ENCODE measurements at places on chromosomes 5 and 9.

DNA sequence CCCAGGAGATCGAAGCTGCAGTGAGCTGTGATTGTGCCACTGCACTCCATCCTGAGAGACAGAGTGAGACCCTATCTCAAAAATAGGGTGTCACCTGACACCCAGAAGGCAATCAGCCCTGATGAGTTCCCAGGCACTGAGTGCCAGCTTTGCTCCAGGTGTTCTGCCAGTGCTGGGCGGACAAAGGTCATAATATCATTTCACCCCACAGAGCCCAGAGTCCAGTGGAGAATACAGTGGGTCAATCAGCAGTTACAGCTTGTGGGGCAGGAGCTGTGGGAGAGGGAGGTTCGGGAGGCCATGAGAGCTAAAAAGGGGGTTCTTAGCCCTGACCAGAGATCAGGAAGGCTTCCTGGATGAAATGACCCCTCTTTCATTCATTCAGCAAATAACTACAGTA is 24.4 kb upstream of the SH3RF2 start:
- DNase-seq, result no peak

GRCh38 chr5:73471654-73472053 is 23.1 kb upstream of the FOXD1 start:
- no peak for DNase-seq

- DNase-seq, result no peak
Measured at GRCh38 chr9:117528225-117528624, 113.4 kb upstream of the ASTN2 start.

DNA sequence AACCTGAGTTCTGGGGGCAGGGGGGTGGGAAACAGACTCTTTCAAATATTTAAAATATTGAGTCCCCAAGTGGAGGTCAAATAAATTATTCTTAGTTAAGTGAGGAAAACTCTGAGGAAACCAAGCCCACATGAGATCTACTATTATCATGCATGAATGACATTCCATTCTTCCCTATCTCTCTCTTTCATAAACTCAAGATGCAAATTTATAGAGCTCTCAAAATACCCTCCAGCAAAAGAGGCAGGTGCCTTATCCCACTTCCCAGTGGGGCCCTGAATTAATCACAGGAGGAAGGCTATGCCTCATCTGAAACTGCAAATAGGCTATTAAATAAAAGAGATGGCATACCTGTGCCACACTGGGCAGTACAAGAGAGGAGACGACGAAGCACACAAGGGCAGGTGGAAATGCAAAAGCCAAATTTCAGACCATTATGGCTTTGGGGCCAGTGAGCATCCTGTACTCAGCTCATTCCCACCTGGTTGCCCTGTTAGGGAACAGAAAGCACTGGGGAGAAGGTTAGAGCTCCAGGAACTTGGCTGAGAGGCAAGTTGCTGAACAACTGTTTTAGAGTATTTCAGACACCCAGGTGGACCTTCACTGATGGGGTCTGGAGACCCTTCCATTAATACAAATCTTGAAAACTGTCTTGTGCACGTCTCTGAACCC is 102.2 kb upstream of the EQTN start:
- no peak for DNase-seq

GRCh38 chr9:123216251-123216797 is 52.1 kb downstream of the STRBP start:
- DNase-seq, result no peak

DNA sequence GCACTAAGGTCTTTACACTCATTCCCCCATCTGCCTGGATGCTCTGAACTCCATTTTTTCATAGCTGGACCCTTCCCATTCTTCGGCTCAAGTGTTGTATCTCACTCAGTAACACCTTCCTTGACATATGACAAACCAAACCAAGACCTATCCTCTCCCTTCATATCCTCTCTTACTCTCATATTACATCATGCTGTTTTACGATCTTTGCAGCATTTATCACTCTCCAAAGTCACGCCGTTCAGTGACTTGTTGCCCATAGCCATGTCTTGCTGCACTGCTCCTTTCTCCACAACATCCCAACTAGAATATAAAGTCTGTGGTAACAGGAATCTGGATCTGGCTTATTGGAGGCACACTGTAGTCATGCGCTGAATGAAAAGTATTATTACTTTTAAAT is 923.6 kb upstream of the DMAC1 start:
- no peak for DNase-seq

GRCh38 chr5:16025681-16026080 is 153.9 kb downstream of the MARCHF11 start:
- DNase-seq, result no peak

DNA sequence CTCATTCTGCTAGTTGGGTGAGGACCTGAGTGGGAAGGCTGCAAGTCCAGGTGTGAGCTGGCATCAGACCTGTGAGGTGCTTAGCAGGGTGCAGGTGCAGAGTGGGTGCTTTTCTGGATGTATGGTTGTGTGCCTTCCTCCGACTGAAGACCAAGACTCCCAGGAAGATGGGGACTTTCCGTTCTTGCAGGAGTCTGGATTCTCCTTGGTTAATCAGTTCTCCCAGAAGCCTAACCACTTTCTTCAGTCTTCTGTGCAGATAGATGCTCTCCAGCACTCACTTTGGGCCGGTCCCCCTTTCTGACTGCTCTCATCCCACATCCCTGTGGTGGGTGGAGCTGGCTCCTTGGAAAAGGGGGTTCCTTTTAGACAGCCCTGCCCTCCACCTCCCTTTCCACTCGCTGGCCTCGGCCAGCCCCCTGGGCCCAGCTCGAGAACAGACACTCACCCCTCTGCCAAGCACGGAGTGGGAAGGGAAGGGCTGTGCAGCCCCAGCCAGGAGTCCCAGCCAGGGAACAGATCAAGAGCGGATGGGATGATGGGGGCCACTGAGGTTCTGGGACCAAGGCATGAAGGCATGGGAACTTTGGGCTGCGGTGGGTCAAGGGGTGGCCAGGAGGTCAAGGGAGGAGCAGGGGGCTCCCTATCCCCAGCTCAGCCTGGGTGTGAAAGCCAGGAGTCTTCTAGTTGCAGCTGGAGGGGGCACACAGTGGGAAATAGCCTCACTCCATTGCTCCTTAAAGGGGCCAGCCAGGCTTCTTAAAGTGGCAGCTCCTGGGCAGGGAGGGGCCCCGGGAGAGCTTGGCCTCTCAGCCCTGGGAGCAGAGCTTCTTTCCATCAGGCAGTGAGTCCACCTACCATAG is 62.4 kb downstream of the FGF18 start:
- DNase-seq, result no peak

GRCh38 chr9:88741335-88741734 is 206.4 kb downstream of the NXNL2 start:
- no peak for DNase-seq

GRCh38 chr5:139194486-139194885 is 3.7 kb downstream of the SIL1 start:
- no peak for DNase-seq

GRCh38 chr5:65753189-65753588 is 31.2 kb downstream of the NLN start:
- no peak for DNase-seq

GRCh38 chr9:23746317-23746716 is 79.7 kb downstream of the ELAVL2 start:
- DNase-seq, result no peak

- no peak for DNase-seq
Measured at GRCh38 chr5:129903466-129904101, 681 bp upstream of the CHSY3 start.

DNA sequence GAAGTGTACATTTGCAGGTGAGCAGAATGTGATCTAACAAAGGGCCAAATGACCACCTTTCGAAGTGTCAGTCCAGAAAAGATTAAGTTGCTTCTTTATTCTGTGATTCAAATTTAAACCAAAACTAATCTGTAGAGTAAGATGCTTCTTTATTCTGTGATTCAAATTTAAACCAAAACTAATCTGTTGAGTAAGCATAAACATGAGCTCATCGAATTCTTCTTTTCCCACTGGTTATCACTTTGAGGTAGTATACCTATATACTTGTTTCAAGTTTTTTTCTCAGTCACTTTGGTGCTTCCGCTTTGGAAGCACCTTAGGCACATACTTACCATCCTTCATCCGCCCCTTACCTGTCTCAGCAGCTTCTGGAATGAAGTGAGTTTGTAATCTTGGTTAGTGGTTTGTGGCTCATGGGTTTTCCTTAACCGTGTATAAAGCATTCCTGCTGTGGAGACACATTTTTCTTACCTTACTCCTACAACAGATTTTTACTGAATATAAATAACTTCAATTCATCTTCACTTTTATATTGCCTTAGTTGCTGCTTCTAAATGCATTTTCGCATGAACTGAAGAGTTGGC is 40.7 kb upstream of the CTXN3 start:
- DNase-seq, result no peak

GRCh38 chr5:33696411-33696810 is 195.4 kb downstream of the ADAMTS12 start:
- DNase-seq, result no peak

- no peak for DNase-seq
Measured at GRCh38 chr5:124025306-124025845, 513.4 kb downstream of the CSNK1G3 start.

DNA sequence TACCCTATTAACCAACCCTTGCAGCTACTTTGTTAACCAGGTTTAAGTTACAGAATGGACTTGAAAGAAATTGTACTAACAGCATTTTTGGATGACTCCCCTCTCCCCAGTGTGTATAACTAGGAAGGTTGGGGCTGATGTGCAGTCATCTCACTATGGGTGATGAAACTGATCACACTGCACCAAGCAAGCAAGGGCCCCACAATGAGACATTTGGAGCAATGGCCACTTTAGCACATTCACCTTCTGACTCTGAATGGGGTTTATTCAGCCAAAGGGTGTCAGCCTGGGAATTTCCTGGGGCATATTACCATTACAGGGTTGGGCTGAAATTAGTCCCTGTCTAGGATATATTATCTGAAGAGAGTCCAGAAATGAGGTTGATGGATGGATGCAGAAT is 18.7 kb upstream of the CYFIP2 start:
- DNase-seq, result no peak

DNA sequence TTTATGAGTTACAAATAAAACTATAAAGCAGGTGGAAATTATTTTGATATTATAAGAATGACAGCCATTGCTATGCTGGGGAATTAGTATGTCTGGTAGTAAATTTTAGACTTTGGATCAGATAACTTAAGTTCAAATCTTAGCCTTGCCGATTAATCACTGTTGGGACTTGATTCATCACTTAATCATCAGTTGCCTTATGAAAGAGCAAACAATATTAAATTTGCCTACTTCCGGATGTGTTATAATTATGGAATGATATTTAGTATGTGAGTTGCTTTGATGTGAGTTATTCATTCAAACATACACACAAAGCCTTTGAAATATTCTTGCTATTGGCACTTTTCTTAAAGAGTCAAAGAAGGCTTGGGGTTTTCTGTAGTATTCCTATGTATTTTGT is 717.7 kb downstream of the BRINP1 start:
- no peak for DNase-seq

DNA sequence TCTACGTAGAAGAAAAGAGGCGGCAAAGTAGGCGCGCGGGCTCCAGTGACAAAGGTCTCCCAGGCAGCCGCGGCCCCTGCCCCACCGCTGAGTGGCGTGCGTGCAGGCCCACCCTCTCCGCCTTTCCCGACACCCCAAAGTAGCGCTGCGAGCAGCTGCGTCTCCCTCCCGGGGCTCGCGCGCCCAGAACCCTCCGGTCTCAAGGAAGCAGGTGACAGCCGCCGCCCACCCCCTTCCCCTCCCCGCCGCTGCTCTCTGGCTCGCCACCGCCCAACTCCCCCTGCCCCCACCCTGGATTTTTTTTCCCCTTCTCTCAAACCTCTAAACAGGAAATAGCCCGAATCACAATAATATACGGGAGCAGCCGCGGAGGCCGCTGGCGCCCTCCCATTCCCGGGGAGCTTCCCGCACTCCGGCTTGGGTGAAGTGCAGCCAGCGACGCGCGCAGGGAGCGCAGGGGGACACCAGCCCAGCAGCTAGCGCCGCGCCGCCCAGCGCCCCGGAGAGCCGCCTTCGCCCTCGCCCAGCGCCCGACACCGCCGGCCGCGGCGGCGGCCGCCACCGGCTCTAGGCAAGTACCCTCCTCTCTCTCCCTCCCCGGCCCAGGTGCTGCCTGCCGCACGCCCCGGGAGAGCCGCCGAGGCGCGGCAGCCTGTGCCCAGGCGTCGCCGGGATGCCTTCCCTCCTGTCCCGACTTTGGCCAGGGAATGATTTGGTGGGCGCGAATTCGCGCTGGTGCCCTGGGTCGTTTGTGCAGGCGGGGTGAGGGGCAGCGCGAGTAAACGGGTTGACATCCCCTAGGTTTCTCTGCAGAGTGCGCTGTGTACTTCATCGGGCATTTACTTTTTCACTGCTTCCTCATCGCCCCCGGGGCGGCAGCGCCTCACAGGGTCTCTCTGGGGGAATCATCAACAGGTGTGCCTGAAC is 52.7 kb upstream of the TJP2 start:
- DNase-seq, result no peak

DNA sequence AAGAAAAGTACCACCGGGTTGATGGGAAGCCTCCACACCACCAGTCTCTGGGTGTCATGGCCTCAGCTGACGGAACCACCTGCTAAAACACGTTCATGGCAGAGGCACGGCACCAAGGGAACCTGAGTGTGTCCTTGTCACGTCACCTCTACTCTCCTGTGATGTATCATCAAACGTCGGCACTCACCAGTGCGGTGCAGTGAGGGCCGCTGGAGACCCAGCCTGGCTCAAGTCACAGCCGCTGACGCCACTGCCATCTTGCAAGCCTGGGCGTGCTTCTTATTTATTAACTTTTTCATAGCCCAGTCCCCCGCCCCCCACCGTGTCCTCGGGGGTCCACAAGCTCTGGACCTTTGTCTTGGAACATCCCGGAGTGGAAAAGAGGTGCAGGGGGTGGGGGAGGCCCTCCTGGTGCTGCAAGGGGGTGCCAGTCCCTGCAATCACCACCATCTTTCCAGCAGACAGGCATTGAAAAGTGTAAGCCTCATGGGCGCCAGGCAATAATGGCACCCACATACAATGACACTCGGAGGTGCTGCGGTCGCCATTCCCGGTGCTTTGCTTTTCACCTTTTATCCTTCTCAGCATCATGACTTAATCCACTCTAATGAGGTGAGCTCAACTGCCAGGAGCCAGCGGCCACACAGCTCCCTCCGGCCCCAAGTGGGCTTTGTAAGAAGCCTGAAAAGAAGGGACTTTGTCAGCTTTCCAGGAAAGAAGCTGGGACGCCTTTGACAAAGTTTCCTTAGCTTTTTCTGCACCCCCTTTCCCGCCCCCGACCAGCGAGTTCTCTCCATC is 202.3 kb upstream of the IRX1 start:
- DNase-seq, result no peak

DNA sequence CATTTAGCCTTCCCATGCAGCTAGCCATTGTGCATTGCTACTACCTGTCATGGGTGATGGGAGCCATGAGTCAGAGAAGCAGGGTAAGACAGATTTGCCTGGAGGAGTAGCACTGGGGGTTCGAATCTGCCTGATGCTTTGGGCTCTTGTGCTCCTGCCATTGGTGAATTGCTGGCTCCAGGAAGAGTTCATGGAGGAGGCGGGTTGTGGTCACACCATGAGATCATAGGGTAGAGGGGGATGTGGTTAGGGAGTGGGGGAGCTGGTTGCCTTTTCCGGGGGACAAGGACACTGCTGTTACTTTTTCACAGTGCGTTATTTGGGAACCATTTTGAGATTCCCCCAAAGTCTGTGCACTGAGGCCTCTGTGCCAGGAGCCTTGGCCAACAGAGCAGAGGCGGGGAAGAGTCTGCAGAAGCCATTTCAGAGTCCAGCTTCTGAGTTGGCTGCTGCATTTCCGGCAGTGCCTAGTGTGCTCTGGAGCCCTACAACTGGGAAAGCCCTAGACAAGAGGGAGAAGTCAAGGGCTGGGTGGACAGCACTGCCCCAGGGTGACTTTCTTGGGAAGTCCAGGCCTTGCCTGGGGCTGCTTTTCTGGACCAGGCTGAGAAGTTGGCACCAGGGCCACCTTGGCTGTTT is 6.2 kb downstream of the ANGPTL2 start:
- no peak for DNase-seq

Data from NCI-H2107 (cell line).